GM10248 (cell line): ENCODE measurements at places on chromosomes 16 and 17.
A peak's percentile ranks its signal among the peaks of the same experiment; 100 is the strongest.

- no peak for DNase-seq
Measured at GRCh38 chr16:86739178-86739577, 160.8 kb downstream of the FOXL1 start.

- no peak for DNase-seq
Measured at GRCh38 chr17:64231567-64232141, 31.4 kb downstream of the TEX2 start.

GRCh38 chr17:65389426-65389825, 172.0 kb downstream of the AXIN2 start:
- DNase-seq = no peak

DNA sequence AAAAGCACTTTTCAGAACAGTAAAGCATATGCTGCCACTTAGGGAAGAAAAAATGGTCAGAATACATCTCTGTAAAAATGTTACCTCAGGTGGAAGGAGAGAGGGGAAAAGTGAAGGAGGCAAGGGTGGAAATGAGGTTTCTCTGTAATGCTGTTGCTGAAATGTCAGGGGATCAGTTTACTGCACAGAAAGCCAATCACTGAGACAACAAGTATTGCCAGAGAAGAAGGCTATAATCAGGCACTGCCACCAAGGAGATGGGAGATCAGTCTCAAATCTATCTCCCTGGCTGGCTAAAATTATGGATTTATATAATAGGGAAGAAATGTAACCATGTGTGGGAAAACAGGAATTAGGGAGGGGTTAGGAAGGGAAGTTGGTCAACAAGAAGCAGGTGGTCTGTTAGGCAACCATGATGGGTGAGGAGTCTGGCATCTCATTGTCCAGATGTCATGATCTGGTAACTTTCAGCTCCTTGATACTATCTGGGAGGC, 27.7 kb upstream of the GUCY2D start:
- no peak for DNase-seq

DNA sequence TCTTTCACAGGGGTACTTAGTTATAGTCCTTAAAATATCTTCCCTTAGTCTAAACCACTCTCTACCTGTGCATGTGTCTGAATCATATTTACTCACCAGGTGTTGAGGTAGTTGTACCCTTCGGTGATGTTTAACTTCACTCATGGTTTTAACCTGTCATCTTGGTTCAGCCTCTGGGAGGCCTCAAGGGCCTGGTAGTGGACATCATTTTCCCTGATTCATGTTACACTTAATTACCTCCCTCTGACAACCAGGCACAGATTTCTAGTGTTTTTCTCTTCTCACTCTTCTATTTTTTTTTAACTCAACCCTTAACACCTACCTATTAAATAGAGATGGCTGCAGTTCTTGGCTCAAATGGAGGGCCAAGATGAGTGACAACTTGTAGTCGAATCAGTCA, 505.4 kb downstream of the TMEM114 start:
- no peak for DNase-seq

DNA sequence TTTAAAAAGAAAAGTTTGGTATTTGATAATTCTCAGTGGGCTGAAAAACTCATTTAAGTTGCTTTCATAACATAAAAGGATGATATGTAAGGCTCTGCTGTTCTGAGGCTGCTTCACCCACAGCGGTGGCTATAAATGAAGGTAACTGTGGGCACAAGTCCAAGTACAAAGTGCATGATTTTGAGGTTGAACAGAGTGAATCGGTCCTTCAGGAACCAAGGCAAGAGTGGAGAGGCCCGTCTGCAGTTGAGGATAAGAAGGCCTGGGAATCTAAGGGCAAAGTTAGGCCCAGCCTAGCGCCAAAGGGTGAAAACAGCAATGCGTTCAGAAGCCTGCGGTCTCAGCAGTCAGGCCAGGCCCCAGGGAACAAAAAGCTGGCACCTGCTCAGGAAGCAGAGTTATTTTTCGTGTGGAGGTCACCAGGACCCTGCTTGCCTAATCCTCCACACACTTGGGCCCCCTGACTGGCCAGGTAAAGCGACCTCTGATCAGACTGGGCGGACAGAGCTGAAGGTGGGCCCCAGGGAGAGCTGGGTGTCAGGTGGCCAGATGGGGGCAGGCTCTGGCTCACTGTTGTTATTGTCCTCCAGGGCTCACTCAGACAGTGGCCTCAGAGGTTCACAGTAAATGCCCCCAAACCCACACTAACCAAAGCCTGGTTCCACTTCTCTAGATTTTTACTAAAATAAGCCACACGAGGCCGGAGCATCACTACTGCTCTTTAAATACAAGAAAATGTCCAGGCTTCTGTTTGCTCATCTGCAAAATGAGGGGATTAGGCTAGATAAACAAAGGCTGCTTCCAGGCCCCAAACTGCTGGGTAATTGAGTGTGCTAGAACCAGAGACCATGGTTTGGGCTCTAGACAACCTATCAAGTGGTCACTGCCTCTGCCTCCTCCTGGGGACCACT, 46.5 kb downstream of the TEX2 start:
- peak; percentile 73 for DNase-seq

DNA sequence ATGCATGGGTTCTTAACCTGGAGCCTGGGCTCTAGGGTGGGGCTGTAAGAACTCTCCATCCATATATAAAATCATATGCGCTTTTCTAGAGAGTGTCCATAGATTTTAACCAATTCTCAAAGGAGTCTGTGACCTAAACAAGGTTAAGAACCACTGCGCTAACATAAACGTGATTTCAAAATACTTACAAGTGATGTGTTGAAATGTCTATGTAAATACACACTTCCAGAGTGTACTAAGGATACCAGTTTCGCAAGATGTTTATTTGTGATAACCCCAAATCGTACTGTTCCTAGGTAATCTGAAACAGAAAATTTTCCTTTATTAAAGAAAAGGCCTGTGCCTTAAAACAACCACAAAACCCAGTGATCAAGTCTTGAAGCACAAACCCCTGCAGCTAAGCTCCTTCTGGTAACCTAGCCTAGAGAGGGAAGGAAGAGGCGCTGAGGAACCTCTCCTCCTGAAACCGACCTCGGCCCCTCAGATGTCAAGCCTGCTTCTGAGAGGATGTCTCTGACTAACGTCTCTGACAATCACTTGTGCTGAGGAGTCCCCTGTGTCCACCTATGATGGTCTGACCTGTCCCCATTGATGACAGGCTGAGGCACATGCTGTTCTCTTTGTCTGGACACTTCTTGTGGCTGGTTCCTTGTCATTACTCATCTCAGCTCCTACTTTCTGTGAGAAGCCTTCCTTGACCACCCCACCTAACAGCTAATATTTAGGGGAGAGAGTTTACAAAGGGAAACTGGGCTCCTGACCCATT, 32.2 kb downstream of the SNN start:
- DNase-seq = no peak

DNA sequence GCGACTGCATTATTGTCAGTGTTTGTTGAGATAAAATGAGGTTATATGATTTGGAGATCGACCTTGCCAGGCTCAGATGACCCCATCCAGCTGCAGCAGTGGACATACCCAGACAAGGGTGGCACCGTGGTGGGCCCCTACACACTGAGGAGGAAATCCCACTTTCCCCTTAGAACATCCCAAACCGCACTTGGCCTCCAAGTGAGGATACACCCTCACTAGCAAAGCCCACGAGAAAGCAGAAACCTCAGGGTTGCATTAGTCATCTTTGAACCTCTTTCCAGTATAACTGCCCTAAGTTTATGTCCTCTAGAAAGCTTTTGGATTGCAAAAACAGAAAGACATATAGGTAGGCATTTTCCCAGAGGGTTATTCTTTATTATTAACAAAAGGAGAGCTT, 101.5 kb downstream of the CLEC16A start:
- DNase-seq = no peak

DNA sequence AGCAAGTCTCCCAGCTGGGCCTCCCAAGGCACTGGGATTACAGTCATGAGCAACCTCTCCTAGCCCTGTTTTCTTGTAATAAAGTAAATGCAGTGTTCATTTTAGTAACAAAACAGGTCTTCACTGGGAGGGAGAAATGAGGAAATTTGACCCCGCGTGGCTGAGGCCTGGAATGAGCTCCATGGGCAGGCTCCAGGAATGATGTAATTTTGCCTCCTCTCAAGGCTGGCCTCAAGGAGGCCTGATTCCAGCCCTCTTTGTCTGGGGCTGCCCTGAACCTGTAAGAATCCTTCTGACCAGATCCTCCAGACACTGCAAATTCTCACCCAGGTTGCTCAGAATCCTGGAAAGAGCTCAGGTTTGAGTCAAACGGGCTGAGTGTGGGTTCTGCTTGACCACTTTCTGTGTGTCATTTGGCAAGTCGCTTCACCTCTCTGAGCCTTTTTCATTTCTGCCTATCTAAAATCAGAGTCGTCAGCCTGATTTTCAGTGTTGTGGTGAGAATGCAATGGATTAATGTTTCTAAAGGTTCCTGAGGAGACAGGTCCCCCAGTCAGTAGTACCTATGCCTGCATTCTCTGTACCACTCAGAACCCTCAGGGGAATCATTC, 57.1 kb downstream of the RAB11FIP4 start:
- no peak for DNase-seq

DNA sequence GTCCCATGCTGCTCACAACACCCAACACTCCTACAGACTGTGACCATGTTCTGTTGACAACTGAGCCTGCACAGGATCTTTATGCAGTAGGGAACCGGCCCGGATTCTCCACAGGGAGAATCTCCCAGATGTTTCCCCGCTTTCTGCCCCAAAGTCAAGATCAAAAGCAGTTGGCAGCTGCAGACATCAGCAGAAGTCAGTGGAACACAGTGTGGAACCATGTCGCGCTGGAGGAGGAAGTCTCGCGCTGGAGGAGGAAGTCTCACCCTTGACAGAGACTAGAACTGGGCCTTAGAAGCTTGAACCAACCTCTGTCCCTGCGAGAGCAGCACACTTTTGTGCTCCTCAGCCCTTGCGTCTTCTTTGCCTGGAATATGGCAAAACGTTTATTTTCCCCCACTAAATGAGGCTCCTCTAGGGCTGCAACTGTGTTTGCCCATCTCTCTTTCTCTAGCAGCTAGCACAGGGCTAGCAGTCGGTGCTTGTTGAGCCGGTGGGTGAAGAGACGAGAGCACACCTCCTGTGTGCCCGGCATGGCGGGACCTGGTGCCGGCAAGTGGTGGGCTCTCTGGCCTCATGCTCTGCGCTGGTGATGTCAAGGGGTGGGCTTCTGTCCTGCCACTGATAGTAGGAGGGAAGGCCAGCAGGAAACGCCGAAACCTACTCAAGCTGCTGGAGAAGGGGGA, 2.1 kb upstream of the MRC2 start:
- DNase-seq = no peak

- no peak for DNase-seq
Measured at GRCh38 chr17:10624969-10625368, 32.1 kb downstream of the MYH3 start.

DNA sequence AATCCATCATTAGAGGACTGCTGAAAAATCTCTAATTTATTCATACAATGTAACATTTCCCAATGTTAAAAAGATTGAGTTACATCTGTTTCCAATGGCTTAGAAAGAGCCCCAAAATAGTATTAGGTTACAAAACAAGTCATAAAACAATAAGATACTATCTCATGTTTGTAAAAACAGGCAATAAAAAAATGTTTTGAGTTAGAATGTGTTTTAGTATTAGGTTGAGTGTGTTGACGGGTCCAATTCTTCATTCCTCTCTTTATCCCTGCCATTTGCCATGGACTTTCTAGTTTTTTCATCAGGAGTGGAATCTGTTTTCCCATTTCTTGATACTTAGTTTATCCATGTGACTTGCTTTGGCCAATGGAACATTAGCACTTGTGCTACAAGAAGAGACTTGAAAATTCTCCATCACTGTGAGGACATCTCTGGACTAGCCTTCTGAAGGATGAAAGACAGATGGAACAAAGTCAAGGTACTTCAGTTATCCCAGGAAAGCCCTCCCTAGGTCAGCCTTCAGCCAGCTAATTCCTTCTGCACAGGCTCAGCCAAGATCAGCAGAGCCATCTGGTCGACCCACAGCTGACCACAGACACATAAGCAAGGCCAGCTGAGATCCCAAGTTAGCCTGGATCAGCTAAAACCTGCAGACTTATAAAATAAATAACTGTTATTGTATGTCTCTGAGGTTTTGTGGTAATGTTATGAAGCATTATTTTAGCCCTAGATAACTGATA, 83.3 kb downstream of the HS3ST3A1 start:
- no peak for DNase-seq

GRCh38 chr16:27231692-27232060, 28.4 kb downstream of the KDM8 start:
- DNase-seq = no peak

GRCh38 chr16:29909391-29909790, 9.1 kb downstream of the ASPHD1 start:
- DNase-seq = no peak

- DNase-seq = no peak
Measured at GRCh38 chr17:40091691-40092397, 8.5 kb downstream of the NR1D1 start.

- DNase-seq = no peak
Measured at GRCh38 chr16:89173174-89173921, 1.8 kb downstream of the CDH15 start.

DNA sequence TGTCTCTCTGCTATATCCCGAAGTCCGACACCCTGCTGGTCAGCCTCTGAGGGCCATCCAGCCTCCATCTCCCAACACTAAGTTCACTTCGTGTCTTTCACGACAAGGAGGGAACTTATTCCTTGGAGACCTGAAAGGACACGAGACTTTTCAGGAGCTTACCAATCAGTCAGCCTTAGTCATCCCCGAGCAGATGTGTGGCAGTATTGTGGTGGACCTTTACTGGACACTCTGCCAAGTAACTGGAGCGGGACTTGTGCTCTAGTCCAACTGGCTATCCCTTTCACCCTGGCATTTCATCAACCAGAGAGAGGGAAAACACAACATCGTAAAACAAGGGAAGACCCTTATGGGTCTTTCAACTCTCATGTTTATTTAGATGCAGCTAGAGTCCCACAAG, 87.1 kb downstream of the EMP2 start:
- no peak for DNase-seq

DNA sequence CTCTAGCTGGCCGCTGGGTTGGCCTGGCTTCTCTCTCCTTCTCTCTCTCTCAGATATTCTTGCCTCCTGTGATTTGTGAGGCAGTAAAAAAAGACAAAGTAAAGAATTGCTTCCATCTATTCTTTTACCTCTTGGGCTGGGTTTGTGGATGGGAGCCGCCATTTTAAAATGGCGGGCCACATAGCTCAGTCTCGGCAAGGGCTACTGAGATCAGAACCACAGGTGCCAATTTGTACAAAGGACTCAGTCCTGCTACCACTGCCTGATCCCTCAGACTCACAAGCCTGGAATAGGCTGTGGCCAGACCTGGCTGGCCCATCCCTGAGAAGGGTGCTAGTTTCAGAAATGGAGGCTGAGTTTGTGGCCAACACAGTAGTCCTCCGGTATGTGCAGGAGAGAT, 24.1 kb downstream of the NOD2 start:
- no peak for DNase-seq
